Left ventricle myocardium superior (tissue), 1 donor: ENCODE measurements at places on chromosomes 7 and 10. TPM values are rescaled to one million over a fixed set of nuclear protein-coding genes. Genes with fewer than 3 reads are reported as not detected.

- no peak for DNase-seq
These were observed 159.6 kb downstream of the PARD3 start for GRCh38 chr10:34655286-34656170.

GRCh38 chr7:93053949-93054943 lies 63.5 kb downstream of the SAMD9 start:
- DNase-seq, result no peak

- DNase-seq, result no peak
These were observed 559.7 kb upstream of the LRRN3 start for GRCh38 chr7:110531186-110531585.

DNA sequence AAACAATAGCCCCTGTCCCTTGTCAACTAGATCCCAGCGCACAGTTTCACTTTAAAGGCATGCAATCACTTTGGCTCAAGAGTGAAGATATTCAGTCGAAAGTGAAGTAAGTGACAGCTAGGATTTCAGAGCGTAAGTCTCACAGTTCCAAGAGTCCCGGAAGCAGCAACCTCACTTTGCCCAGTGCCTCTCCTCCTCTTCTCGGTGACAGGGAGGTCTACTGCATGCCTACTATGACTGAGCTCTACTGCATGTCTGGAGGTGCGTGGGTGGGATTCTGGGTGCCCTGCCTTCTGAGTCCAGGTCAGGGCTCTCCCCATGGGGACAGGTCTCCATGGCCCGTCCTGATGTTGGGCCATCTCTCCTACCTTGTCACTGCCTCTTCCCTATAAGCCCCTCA lies 17.0 kb downstream of the PRKCQ start:
- no peak for DNase-seq

- no peak for DNase-seq
These were observed 171.7 kb upstream of the SEMA3E start for GRCh38 chr7:83820641-83821040.

The CCM2 gene
- total RNA-seq, result 36.7 TPM

GRCh38 chr7:151306860-151307259 lies 34.8 kb upstream of the NUB1 start:
- no peak for DNase-seq

DNA sequence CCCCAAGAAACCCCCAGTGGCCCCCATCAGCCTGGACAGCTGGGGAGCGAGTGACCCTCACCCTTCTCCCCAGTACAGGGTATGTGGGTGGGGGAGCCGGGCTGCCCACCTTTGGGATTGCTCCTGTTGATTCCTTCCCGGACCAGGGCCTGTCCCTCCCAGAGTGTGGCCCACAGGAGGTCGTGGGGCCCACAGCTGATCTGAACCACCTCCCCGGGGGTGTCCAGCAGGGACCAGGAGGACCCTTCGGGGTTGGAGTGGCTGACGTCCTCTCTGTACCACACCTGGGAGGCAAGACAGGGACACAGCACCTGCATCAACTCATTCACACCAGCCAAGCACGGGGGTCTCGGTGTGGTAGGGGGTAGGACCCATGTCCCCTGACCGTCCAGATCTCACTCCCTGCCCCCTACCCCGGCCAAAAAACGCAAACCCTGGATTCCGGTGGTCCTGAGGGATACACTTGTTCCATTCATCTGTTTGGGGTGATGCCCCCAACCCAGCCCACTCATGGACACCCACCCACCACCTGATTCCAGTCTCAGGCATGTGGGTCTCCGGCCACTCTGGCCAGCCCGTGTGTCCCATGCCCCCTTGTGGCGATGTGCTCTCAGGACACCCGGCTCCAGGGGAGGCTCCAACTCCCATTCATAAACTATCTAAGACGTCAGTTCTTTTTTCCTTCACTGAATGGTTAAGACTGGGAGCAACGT lies 10.9 kb downstream of the TECPR1 start:
- peak; percentile 61 for DNase-seq

- no peak for DNase-seq
These were observed 20.8 kb downstream of the TSPAN14 start for GRCh38 chr10:80474941-80475340.

The BTRC gene
- 33.2 TPM for total RNA-seq

DNA sequence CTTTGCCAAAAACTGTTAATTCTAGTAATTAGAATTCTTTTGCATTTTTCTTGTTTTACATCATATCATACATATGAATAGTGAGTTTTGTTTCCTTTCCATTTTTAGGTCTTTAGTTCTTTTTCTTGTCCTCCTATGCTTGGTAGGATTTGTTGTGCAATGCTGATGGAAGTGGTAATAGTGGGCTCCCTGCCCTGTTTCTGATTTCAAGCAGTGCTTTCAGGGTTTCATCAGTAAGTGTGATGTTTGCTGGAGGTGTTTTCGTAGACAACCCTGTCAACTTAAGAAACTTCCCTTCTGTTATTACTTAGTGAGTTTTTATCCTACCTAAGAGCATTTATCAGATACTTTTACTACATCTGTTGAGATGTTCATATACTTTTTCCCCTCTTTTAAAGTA lies 50.5 kb downstream of the CSGALNACT2 start:
- DNase-seq, result no peak

The C7orf57 gene
- not detected for total RNA-seq

The PPP1R3A gene
- 127 TPM for total RNA-seq

The AGR3 gene
- not detected for total RNA-seq

- no peak for DNase-seq
These were observed 19.9 kb upstream of the LMOD2 start for GRCh38 chr7:123635551-123636359.

The GIMAP5 gene
- total RNA-seq, result 9.8 TPM

GRCh38 chr10:124105045-124105444 lies 11.6 kb upstream of the CHST15 start:
- no peak for DNase-seq

GRCh38 chr10:60646966-60647796 lies 131.1 kb upstream of the CDK1 start:
- DNase-seq, result no peak

The PDE6C gene
- not detected for total RNA-seq

DNA sequence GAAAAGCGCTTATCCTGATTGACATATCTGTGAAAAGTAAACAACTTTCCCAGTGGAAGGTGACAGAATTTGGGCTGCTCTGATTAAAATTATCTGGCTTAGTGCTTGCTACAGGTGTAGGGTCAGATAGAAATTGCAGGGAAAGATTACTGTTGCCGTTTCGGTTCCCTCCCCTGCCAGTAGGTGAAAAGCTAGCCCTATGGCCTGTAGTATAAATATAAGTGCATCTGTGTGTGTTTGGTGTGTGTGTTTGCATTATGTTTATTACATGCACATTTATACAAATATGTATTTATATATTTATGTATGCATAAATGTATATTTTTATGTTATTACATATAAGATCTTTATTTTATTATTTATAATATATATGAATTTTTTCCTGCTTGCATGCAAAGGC lies 72.3 kb upstream of the VOPP1 start:
- no peak for DNase-seq

DNA sequence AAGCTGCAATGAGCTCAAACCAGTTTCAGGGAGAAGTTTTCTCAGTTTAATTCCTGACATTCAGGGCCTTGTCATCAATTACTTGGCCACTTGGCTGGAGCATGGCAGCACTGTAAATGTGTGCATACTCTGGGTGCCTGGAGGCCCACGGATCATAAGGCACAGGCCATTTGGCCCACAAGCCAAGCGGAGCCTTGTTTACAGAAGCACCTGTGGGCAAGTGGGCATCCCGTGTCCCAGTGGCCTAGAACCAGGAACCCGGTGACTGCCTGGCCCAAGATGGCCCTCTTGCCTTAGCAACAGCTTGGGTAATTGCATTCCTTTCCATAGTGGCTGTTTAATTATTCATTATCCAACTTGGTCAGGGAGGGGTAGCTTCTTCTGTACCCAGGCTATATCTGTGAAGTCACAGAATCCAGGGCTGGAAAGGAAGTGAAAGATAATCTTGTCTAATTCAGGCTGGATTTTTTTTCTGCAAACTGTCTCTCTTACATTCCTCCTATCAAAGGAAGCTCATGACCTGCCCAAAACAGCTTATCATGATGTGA lies 426.4 kb upstream of the ZMIZ1 start:
- DNase-seq, result no peak

- DNase-seq, result peak; percentile 78
These were observed 22.7 kb downstream of the AP5Z1 start for GRCh38 chr7:4797858-4798705.

The PLCE1 gene
- total RNA-seq, result 4.6 TPM

DNA sequence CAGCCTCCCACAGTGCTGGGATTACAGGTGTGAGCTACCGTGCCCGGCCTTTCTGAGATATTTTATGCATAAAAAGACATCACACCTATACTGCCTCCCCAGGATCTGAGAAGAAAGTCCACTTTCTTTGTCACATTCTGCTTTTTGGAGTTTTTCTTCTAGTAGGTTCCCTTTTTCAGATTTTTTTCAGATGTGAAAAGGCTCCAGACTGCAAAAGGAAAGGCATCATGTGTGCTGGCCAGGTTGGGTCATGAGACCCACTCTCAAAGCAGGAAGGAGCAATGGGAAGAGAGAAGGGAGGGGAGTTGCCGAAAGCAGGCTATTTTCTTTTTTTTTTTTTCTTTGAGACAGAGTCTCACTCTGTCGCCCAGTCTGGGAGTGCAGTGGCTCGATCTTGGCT lies 10.8 kb downstream of the BLVRA start:
- DNase-seq, result no peak

The BRI3 gene
- 269 TPM for total RNA-seq

- no peak for DNase-seq
These were observed 41.5 kb upstream of the SLC39A12 start for GRCh38 chr10:17910125-17910789.

GRCh38 chr10:64093946-64094535 lies 572.8 kb downstream of the REEP3 start:
- DNase-seq, result no peak

DNA sequence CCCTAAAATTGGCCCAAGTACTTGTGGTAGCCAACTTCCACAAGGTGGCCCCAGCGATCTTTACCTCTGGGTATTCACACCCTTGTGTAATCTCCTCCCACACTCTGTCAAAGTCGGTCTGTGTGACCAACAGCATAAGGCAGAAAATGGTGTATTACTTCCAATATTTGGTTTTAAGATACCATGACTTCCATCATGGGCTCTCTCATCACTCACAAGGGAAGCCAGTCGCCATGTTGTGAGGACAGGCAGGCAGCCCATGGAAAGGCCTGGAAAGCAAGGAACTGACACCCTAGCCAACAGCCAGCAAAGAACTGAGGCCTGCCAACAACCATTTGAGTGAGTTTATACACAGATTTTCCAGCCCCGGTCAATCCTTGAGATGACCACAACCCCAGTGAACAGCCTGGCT lies 91.0 kb upstream of the KMT2E start:
- peak; percentile 69 for DNase-seq

DNA sequence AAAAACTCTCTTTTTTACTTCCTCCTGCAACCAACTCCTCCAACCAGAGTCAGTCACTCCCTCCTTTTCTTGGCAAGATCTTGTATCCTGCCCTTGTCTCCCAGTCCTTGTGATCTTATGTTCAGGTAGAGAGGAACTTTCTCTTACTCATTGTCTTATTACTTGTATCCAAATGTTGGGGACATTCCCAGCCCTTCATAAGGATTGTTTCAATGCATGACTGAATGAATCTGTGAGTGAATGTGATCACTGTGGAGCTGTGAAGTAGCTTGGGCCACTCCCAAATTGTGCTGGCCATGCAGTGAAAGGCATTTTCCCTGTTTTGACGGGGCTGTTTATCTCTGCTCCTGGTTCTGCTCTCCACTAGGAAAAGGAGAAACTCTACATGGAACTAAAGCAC lies 93.7 kb downstream of the CFAP58 start:
- no peak for DNase-seq

The ARF5 gene
- total RNA-seq, result 85.4 TPM

GRCh38 chr10:82908096-82908495 lies 1033.1 kb downstream of the NRG3 start:
- no peak for DNase-seq

- no peak for DNase-seq
These were observed 148.4 kb downstream of the RNF133 start for GRCh38 chr7:122550545-122550944.
